ENCODE measurements at places on chromosomes 13 and 19.

DNA sequence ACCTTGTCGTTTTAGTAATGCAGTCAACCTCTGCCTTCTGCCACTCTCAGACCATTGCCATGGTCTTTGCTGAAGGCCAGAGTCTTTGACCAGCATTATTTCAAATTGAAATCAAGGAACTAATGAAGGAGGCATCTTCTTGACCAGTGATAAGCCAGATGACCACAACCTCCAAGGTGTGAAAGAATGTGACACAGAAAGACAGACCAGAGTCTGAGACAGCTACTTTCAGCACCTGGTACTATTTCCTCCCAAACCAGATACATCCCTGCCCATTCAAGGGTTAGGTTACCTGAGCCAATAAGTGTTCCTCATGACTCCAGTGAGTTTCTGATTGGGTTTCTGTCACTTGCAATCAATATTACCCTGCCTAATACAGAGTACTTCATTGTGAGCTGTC, 20.3 kb upstream of the RNASEH2B start:
- DNase-seq: no peak

DNA sequence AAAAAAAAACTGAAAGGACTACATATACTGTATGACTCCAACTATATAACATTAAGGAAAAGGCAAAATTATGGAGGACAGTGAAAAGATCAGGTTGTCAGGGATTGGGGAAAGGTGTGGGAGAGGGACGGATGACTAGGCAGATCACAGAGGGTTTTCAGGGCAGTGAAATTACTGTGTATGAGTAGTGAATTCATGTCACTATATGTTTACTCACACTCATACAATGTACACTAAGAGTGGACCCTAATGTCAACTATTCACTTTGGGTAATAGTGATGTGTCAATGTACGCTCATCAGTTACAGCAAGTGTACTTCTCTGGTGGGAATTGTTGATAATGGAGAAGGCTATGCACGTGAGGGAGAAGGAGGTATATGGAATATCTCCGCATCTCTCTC, 144.3 kb downstream of the ITGBL1 start:
- no peak for DNase-seq

DNA sequence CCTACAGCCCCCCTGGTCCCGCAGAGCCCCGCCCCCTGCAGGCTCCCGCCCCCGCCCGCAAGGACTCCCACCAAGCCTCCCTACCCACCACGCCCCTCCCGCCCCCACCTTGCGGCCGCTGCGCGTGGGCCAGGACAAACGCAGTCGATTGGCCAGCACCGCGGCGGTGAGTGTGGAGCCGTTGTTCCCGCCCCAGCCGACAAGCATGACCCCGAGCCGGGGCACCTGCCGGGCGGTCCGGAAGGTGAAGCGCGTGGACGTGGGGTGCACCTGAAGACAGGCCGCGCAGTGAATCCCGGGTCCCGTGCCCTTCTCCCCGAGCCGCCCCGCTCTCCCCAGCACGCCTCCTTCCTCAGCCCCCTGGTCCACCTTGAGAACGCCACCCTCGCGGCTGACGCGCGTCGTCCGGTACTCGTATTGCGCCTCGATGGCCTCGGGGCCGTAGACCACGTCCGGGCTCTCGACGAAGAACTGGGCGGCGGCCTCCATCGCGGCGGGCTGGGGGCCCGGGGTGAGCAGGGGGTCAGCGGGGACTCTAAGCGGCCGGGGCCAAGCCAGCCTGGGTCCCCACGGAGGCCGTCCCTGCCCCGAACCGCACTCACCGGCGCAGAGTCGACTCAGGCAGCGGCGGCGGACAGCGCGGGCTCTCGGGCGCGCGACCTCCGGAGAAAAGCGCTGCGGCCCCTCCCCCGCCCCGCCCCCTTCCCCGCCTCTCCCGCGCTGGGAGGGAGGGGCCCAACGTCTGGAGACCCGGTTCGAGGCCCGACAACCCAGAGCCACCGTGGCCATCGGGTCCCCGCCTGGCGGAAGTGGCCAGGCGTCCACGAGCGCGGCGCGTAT, at the start of gene ISYNA1:
TSS of gene ISYNA1 (minus strand) at position 643 of the 840 bp plus-strand sequence. CDS start at position 489, 154 bp downstream.
- DNase-seq: peak; percentile 36

DNA sequence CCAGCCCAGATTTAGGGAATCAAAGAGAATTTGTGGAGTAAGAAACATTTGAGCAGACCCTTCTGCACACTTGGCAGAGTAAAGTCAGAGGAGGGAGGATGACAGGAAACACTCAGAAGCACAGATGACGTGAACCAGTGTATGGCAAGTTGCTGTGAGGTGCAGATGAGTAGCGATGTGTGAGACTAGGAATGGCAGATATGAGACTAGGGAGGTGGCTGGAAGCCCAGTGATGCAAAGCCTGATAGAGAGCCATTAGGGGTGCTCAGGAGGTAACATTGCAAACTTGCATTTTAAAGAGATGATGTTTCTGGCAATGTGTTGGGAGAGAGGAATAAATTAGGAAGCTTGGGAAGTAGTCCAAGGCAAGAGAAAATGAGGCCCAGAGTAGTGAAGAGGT, 44.0 kb downstream of the PCDH17 start:
- no peak for DNase-seq

DNA sequence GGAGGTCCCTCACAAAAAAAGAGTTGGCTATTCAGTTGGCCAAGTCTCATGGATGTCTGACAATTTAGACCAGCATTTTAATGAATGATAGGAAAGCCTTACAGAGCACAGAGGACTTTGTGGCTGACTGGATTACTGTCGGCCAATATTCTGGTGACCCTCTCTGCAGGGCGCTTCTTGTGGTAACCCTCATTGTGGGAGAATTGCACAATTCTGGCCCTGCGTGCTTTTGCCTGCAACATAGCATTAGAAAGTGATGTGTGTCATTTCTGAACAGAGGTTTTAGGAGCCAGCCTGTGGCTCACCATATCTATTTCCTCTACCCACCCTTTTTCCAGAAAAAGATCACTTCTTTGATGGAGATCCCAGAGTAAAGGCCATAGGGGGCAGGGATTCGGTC, 71.4 kb downstream of the EFNB2 start:
- DNase-seq: no peak

DNA sequence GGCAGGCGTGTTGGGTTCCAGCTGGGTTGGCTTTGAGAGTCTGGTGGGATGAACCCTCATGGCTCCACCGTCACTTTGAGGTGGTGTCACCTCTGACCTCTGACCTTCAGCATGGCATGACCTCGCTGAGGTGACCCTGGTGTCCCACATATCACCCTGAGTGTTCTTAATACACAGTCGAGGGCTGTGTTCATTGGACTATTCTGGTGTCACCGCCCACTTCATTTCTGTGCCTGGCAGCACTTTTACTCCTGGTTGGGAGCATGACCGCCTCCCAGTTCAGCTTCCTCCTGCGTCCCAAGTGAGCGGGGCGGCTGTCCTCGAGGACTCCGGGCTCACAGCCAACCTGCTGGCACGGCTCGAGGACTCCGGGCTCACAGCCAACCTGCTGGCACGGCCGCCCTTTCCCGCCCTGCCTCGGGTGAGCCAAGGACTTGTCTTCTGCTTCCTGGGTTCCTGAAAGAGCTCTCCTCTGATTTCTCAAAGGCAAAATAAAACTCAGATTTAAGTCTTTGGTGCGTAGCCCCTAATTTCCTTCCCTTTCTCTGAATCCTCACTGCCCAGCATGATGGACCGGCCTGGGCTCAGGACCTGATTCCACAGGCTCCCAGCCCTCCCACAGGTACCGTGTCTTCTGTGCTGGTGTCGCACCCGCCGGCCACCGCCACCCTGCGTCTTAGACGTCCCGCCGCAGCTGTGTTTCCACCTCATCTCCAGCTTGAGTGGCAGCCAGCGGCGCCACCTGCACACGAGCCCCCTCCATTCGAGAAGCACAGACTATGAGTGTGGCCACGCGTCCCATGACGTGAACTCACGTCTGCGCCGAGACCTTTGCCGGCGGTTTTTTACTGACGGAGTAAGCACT, 10.4 kb downstream of the ATP4B start:
- peak; percentile 29 for DNase-seq

- peak; percentile 64 for DNase-seq
Measured at GRCh38 chr19:55638864-55639359, 1.9 kb upstream of the ZNF580 start.

GRCh38 chr13:99969453-99969918, 2.1 kb downstream of the ZIC5 start:
- DNase-seq: no peak

DNA sequence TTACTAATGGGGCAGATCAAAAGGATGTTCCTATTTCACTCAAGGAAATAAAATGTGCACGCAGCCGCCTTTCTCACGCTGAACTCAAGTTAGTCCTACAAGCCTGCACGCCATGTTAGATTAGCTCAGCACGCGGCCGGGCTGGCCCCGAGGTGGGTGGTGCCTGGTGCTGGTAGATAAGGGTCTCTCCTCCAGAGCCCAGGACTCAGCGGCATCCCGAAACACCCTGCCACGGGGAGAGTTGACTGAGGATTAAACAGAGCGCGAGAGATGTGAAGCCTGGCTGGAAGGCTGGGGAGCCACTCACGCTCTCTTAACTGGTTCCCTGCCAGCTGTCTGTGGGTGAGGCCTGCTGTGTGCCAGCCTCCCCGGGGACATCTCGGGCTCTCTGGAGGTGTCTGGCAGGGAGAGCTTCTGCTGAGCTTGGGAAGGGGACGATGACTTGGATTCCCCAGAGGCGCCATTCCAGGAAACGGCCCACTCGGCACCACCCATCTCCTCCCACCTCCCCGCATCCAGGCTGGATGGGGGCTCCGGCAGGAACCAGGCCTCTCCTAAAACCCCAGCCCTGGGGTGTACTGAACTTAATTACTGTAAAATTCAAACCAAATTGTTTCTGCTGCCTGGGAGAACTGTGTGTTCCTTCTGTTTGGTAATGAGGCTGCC, 122.2 kb downstream of the KDM4B start:
- peak; percentile 81 for DNase-seq

- DNase-seq: peak; percentile 31
Measured at GRCh38 chr19:40155749-40156265, 35.4 kb upstream of the MAP3K10 start.

DNA sequence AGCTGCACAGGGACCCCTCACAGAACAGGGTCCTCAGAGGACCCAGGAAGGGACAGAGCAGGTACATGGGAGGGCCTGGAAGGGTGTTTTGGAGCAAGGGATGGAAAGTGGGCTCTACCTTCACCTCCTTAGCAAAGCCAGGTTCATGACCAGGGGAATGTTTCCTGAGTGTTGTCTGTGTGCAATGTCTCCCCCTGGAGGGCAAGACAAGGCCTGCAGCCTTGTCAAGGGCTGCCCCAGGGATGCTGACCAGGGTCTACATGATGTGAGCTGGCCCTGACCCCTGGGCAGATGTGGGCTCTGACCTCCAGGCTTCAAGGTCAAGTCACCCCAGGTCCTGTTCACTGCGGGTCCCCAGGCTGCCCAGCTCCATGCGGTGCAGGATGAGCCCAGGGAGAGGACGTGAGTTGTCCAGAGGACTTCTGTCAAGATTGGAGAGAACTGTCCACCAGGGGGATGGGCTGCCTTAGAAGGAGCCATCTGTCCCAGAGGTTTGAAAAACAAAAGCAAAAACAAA, 1.0 kb upstream of the CEACAM1 start:
- peak; percentile 43 for DNase-seq

DNA sequence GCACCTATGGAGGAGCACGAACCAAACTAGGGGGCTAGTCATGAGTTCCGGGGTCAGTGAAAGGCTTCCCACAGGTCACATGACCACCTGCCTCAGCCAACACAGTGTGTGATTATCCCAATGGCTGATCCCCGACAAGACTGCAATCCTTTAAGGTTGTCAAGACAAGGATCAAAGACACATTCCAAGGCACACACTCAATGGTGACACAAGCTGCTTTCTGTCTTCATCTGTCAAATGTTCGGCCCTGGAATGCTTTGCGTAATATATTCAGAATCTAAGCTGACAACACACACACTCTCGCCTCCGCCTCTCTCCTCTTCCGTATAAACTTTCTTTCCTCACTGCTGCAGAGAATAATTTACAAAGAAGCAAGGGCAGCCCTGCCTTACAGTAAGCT, 11.7 kb downstream of the RANBP3 start:
- no peak for DNase-seq

DNA sequence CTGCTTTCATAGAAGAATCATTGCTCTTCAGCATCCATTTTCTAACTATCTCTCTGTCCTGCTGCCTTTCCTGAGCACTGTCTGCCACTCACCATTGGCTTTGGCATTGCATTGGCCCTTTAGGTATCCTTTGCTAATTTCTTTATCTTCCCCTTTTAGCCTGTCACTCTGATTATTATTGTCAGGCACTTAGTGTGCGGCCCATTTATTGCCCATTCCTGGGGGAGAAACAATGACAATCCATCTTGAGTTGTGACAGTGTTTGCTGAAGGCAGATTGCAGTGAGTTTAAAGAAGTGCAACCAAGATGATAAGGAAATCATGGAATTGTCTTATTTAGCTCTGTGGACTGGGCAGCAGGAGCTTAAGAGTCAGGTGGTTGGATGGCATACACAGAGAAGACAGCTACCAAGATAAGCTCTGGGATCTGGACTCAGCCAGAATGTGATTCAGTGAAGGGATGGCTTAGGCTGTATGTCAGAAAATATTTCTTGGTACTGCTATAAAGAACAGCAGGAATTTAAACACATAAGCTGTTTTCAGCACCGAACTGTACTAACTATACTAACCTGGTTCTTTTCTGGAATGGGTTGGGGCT, 25.3 kb downstream of the B3GLCT start:
- no peak for DNase-seq

DNA sequence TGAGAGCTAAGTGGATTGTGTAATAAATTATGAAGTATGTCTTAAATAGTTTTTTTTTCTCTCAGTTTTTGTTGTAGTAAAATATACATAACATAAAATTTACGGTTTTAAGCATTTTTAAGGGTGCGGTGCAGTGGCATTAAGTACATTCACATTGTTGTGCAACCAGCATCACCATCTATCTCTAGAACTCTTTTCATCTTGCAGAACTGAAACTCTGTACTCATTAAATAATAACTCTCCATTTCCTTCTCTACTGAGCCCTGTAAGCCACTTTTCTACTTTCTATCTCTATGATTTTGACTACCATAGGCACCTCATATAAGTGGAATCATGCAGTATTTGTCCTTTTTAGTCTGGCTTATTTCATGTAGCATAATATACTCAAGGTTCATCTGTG, 87.1 kb downstream of the GJA3 start:
- DNase-seq: no peak

DNA sequence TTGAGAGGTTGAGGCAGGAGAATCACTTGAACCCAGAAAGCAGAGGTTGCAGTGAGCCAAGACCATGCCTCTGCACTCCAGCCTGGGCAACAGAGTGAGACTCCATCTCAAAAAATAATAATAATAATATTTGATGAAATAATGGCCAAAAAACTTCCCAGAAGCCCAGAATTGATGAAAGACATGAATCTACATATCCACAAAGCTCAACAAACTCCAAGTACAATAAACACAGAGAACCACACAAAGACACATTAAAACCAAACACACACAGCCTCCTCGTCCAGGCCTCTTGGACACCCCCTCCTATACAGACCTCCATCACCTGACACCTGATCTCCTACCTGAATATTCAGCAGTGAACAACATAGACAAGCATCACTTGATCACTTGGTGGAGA, 3.2 kb upstream of the SYDE1 start:
- no peak for DNase-seq

GRCh38 chr13:89899302-89900103, 1448.0 kb upstream of the MIR17HG start:
- no peak for DNase-seq

DNA sequence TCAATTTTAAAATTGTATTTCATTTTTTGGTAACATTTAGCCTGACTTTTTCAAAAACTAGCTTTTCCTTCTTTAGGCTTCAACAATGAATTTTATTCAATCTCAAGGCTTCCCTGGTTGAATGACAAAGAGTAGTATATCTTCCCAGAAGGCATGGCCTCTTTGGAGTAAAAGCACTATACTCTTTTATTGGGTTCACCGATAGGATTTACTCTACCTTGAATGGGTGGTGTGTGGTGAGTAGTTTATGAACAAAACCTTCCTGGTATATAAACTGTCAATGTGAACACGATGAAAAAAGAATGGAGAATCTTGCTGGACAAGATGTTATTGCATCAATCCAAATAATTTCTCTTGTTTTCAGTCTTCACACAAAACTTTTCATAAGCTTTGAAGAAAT, 167.7 kb downstream of the DACH1 start:
- no peak for DNase-seq
